Psoas muscle (tissue), 8 donors: ENCODE measurements at places on chromosomes 16 and 17. TPM values are rescaled to one million over a fixed set of nuclear protein-coding genes. Genes with fewer than 3 reads are reported as not detected.

Gene OXLD1
- 20.1 TPM for total RNA-seq

Gene CACNA1H
- total RNA-seq = 2.0 TPM

Gene PLCG2
- total RNA-seq = 2.8 TPM

Gene TEKT1
- total RNA-seq = not detected

Gene SMIM36
- not detected for total RNA-seq

- no peak overlapping the region for H3K27ac ChIP-seq
- peaks cover 13% of the 10 kb centered on the region for H3K27me3 ChIP-seq
- H3K4me3 ChIP-seq = no peak overlapping the region
- DNase-seq = no peak
These were observed 3.1 kb upstream of the CIAO3 start for GRCh38 chr16:743794-744500.

DNA sequence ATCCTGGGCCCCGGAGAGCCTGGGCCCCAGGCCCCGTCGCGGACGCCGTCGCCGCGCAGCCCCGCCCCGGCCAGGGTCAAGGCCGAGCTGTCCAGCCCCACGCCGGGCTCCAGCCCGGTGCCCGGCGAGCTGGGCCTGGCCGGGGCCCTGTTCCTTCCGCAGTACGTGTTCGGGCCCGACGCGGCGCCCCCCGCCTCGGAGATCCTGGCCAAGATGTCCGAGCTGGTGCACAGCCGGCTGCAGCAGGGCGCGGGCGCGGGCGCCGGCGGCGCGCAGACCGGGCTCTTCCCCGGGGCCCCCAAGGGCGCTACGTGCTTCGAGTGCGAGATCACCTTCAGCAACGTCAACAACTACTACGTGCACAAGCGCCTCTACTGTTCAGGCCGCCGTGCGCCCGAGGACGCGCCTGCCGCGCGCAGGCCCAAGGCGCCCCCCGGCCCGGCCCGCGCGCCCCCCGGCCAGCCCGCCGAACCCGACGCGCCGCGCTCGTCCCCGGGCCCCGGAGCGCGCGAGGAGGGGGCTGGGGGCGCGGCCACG lies 36.8 kb upstream of the ZC3H18 start:
- peak; percentile 60 for DNase-seq
- peaks cover 33% of the 10 kb centered on the region for H3K4me1 ChIP-seq
- no peaks in the 10 kb centered on the region for H3K27me3 ChIP-seq
- H3K36me3 ChIP-seq = no peaks in the 10 kb centered on the region
- H3K4me3 ChIP-seq = peak overlapping the region; percentile 70
- H3K27ac ChIP-seq = peak overlapping the region; percentile 16

- H3K4me1 ChIP-seq = peaks cover 7% of the 10 kb centered on the region
- H3K36me3 ChIP-seq = peaks cover 15% of the 10 kb centered on the region
- DNase-seq = no peak
- H3K27me3 ChIP-seq = no peaks in the 10 kb centered on the region
- H3K27ac ChIP-seq = peak overlapping the region; percentile 5
These were observed 16.8 kb upstream of the COG7 start for GRCh38 chr16:23469814-23470213.

DNA sequence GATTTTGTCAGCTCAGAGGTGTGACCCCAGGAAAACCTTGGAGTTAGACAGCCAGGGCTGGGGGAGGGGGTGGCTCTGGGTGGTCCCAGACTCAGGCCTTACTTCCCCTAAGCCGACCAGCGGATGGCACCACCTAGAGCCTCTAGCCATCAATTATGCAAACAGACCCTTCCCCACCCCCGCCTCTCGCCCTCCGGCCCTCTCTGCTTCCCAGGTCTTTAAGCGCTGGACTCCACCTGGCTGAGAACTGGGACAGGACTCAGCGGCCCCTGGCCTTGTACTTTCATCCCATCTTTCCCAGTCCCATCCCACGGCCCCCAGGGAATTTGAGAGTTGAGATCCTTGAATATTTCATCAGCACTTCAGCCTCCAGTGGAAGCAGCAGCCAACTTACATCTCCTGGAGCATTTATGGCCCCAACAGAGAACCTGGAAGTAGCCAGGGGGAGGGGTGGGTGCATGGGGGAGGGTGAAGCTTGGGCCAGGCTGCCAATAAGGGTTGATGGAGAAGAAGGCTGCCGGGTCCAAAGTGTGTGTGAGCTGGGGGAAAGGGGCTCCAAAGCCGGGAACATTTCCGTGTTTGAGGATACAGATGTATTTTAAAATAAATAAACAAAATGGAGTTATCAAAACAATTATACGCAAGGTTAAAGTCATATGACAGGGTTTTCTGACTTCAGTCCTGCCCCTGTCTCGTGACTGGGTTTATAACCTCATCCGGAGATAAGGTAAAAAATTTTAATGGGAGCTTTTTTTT lies 7.5 kb upstream of the JUP start:
- H3K27me3 ChIP-seq = no peaks in the 10 kb centered on the region
- no peaks in the 10 kb centered on the region for H3K4me1 ChIP-seq
- H3K27ac ChIP-seq = no peak overlapping the region
- no peak overlapping the region for H3K4me3 ChIP-seq

GRCh38 chr16:8720080-8720966 lies 45.9 kb downstream of the ABAT start:
- no peak overlapping the region for H3K4me3 ChIP-seq
- H3K27me3 ChIP-seq = peaks cover 3% of the 10 kb centered on the region
- H3K27ac ChIP-seq = no peak overlapping the region
- H3K36me3 ChIP-seq = no peaks in the 10 kb centered on the region
- no peaks in the 10 kb centered on the region for H3K4me1 ChIP-seq
